Epithelial cell of esophagus (primary cell): ENCODE measurements at places on chromosomes 4 and X.

GRCh38 chr4:105634402-105635080 lies 73.9 kb downstream of the INTS12 start:
- DNase-seq = no peak

GRCh38 chr4:38067499-38067898 lies 107.3 kb downstream of the PTTG2 start:
- no peak for DNase-seq

DNA sequence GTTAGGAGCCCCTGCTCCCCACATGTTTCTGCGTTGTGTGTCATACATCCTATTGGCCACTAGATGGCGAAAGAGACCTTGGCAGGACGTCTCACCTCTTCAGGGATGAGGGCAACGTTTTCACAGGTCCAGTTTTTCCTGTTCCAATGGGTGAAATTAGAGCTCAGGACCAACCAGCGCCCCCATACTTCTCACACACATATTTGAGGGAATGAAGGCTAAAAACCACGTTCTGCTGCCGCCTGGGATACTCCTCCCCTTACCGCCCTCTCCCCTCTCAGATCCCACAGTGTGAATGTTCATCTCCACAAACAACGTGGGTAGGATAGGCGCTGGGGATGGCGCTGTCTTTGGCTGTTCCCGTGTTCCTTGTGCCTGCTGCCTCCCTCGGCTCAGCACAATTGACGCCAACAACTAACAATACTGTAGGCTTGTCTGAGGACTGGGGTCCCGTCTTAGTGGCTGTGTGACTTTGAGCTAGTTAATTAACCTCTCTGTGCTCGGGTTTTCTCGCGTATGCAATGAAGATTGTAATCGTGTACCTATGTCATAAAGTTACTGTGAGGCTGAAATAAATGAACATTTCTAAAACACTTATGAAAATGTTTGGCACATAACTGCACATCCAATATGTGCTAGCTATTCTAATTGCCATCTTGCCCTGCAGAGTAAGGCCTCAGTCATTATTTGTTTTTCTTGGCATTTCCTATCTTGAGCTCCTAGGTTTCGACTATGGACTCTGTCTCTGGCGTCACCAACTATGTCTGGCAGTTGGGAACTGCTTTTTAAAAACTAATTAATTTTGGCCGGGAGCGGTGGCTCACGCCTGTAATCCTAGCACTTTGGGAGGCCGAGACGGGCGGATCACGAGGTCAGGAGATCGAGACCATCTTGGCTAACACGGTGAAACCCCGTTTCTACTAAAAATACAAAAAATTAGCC lies 181.3 kb upstream of the STK26 start:
- peak; percentile 64 for DNase-seq

GRCh38 chrX:96464880-96465558 lies 219.6 kb upstream of the DIAPH2 start:
- DNase-seq = no peak

DNA sequence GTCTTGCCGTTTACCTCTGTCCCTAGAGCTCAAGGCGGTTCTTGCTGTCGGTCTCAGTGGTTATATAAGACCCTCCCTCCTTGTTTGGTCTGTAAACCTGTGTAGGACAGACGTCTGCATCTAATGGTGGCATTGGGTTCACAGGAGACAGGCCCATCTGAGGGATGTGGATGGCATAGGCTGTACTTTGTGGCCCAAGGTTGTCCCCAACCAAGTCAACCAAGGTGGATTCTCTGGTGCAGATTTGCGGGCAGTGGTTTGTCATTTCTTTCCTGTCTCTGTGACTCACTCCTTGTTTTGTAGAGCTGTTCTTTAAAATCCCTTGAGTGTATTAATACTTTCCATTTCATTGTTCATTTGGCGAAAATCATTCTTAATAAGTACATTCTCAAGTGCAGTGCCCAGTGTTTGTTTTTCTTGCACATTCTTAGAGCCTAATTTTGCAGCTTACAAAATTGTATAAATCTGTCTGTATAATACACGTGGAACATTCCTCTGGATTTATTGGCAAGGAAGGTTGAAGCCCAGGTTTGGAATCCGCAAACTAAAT lies 68.0 kb upstream of the TLR2 start:
- DNase-seq = no peak

DNA sequence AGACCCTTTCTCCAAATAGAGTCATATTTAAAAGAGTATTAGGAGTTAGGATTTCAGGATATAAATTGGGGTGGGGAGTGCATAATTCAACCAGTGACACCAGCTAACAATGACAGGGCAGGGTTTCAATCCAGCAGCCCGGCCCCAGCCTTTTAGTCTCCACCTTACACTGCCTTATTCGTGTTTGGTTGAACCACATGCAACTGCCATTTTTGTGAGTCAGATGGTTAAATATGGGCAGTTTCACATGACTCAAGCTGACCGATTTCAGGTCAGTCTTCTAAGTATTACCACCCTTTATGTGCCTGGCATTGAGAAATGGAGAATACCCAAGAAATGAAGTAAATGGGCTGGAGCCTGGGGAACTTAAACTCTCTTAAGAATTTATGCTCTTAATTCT lies 102.8 kb downstream of the STOX2 start:
- DNase-seq = peak; percentile 25

- DNase-seq = no peak
Measured at GRCh38 chr4:92825791-92826190, 522.0 kb downstream of the GRID2 start.

DNA sequence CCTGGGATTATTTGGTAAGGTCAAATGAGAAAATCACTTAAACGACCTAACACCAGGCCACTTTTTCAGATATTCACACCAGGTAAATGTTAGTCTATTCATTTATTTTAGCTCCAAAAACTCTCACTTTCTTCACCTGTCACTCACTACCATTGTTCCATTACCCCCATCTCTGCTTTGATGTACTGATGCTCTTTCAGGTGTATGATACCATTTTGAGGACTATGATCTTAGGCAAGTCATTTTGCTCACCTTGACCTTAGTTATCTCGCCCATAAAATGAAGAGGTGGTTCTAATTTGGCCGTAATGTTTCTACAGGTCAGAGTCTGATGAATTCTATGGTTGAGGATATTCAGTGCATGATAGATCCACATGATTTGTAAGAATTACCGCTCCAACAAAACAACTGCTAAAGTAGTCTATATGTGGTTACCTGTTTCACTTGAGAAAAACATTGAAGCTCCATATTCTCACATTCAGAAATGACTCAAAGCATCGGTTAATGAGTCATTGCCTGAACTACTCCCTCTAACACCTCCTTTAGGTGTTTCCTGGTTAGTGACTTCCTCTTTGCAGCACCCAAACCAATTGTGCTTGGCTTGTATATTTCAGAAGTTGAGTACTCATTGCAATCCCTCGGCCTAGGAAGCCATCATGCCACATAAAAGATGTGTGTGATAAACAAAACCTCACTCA lies 4.5 kb downstream of the DTHD1 start:
- DNase-seq = peak; percentile 93

DNA sequence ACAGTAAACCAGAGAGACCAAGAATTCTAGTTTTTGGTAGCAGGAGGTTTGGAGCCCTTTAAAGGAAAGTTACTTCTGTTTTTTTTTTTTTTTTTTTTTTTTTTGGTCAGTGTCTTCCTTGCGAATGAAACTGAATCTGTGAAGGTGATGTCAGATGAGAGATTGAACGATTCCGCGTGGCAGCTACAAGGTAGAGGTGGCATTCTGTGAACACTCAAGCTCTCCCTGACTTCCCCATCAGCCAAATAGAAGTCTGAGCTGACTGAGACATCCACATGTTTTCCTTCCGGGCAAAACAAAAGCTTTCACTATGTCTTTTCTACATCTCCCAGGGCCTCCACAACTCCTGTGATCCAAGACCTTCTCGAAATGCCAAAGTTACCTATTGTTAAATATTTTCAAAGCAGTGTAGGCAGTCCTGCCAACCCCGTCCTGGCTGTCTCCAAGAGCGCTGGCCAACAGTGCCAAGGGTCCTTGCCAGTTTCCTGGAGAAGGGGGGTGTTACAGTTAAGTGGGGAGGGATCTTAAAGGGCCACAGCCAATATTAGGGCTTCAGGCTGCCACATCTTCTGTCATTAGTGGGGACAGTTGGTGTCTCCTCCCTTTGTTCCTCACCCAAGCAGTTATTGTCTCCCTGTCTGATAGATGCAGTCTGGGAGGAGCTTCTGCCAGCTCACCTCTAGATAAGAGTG lies 102.9 kb upstream of the SLC34A2 start:
- DNase-seq = no peak

GRCh38 chr4:36771411-36772153 lies 473.0 kb upstream of the NWD2 start:
- DNase-seq = no peak

DNA sequence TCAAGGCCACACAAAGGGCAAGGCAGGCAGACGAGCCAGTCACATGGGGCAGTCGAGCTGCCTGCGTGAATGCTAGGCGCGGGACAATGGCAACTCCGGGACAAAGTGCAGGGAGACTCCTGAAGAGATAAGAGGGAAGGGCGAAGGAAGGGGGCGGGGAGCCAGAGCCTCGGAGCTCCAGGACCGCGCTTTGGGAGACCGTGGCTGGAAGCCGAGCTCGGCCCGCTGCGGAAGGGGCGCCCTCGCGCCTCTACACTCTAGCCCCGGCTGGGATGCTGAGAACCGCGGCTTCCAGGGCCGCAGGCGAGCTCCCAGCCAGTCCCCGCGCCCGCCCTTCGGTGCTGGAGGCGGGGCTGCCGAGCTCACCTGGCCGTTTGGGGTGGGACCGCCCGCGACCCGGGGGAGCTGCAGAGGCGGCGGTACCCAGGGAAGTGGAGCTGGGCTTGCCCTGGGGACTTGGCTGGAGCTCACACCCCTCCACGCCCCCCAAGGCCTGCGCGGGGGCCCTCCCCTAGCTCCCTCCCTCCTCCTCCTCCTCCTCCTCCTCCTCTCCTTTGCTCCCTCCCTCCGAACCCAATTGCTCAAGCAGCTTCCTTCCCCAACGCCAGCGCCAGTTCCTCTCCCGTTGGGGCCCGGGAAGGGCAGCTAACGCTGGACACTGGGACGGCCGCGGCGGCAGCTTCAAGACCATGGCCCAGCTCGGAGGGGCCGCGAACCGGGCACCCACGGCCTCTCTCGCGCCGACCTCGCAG lies at the start of gene SOWAHD:
Gene SOWAHD, plus strand, starts transcription at position 610 of the 752 bp plus-strand sequence. Its CDS starts 80 bp downstream, at position 690.
- peak; percentile 24 for DNase-seq

DNA sequence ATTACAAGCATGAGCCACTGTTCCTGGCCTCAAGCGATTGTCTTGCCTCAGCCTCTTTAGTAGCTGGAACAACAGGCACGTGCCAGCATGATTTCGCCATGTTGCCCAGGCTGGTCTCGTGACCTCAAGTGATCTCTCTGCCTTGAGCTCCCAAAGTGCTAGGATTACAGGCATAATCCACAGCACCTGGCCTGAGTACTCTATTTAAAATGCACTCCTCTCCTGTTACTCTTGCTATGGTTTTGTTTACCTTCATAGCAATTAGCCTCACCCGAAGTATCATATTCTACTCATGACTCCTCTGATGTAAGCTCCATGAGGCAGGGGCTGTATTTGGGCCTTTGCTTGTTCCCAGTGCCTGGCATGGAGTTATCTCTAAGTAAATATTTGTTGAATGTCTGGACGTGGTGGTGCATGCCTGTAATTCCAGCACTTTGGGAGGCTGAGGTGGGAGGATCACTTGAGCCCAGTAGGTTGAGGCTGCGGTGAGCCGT lies 92.5 kb upstream of the SLC34A2 start:
- DNase-seq = peak; percentile 40

GRCh38 chr4:106401157-106401556 lies 32.6 kb upstream of the GIMD1 start:
- no peak for DNase-seq

DNA sequence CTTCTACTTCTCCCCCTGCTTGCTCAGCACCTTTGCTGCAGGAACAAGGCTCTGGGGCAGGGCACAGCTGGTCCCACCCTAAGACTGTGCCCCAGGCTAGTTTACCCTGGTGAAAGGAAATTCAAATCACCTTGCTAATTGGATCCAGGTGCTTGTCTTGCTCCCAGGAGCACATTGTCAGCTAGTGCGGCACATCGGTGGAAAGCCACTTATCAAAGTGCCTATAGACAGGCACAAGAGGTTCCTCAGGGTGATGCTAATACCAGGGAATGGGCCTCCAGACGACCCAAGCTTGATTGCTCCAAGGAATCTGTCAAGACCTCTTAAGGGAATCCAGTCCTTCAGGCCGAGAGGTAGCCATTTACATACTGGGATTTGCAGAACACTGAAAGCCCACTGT lies 64.5 kb upstream of the PRPS1 start:
- no peak for DNase-seq

- peak; percentile 46 for DNase-seq
Measured at GRCh38 chrX:110006821-110007375, 4.0 kb downstream of the TMEM164 start.

GRCh38 chrX:97539970-97540519 lies 656.3 kb downstream of the RPA4 start:
- no peak for DNase-seq

GRCh38 chr4:160044693-160045092 lies 941.8 kb downstream of the RAPGEF2 start:
- DNase-seq = no peak

DNA sequence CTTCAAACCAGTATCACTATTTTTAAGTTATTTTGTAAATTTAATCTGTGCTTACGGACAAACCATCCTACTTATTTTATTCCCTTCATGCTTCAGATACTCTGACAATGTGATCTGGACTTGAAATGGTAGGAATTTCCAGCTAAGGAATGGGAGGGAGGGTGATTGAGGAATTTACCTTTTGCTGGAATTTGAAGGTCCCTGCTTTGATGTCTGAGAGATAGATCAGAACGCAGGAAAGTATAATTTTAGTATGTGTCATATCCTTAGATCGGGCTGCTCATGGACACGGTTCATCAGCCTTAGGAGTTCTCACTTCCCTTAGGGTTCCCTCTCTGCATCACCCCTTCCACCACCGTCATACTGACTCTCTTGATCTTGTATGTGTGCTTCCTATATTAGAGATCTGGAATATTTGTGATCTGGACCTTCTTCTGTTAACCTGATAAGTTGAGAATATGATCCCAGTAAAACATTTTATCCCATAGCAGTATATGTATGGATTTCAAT lies 16.8 kb downstream of the OCRL start:
- DNase-seq = no peak

DNA sequence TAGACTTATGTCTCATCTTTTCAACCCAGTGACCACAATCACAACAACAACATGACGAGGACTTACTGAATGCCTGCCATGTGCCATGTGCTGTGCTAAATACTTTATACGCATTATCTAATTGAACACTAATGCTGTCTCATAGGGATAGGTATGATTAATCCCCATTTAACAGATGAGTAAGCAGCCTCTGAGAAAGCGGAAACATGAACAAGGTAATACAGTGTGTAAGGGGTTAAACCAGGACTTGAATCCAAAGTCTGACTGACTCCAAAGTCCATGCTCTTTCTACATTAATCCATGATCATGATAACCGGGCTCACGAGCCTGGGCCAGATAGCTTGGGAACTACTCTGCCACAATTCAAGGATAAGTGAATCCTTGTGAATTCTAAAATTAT lies 105.3 kb upstream of the MBNL3 start:
- DNase-seq = peak; percentile 77

GRCh38 chrX:50942471-50942870 lies 31.9 kb downstream of the BMP15 start:
- peak; percentile 35 for DNase-seq

- DNase-seq = no peak
Measured at GRCh38 chr4:154368060-154368459, 123.5 kb downstream of the DCHS2 start.

- DNase-seq = no peak
Measured at GRCh38 chrX:14825851-14826250, 47.0 kb downstream of the FANCB start.

- no peak for DNase-seq
Measured at GRCh38 chr4:104740161-104740560, 245.5 kb upstream of the CXXC4 start.
